ENCODE measurements at places on chromosomes 2 and 18. TPM values are rescaled to one million over a fixed set of nuclear protein-coding genes. Genes with fewer than 3 reads are reported as not detected.
A peak's percentile ranks its signal among the peaks of the same experiment; 100 is the strongest.

DNA sequence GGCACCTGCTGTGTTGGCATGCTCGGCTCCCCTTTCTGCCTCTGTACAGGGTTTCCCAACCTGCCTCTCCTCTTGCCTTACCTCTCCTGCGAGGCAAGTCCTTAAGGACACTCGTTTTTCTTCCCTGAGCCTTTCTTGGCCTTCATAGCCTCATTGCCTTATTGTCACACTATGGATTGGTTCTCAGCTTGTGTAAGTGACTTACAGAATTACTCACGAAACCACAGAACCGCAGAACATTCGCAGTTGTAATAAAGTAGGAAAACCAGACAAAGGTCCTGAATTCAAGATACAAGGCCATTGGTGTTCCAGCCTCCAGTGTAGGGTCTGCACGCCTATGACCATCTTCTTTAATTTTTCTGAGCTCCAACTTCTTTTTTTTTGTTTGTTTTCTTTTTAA, 317.6 kb upstream of the SMIM21 start:
- H3K36me3 ChIP-seq = no peaks in the 10 kb centered on the region
- H3K27me3 ChIP-seq = no peaks in the 10 kb centered on the region
- H3K4me3 ChIP-seq = no peak overlapping the region

PLB1 gene
- 1.4 TPM for total RNA-seq

DNA sequence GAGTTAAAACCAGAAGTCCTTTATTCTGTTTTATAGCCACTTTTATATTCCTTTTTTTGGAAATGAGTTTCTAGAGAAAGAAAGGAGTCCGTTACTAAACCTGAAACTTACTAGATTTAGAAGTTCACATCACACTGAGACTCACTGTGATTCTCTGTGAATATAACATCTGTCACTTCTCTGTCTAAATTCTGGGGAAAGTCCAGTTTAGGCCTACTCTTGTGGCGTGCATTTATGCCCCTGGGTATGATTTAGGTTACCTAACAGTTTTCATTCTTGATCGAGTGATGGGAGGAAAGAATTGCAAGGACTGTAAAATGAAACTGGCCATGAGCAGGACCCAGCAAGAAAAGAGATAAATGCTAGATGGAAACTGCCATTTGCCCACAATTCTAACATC, 449.6 kb downstream of the SPAG16 start:
- H3K4me1 ChIP-seq = no peaks in the 10 kb centered on the region
- no peak overlapping the region for H3K4me3 ChIP-seq
- no peak for DNase-seq
- no peaks in the 10 kb centered on the region for H3K36me3 ChIP-seq
- H3K27ac ChIP-seq = no peak overlapping the region

DNA sequence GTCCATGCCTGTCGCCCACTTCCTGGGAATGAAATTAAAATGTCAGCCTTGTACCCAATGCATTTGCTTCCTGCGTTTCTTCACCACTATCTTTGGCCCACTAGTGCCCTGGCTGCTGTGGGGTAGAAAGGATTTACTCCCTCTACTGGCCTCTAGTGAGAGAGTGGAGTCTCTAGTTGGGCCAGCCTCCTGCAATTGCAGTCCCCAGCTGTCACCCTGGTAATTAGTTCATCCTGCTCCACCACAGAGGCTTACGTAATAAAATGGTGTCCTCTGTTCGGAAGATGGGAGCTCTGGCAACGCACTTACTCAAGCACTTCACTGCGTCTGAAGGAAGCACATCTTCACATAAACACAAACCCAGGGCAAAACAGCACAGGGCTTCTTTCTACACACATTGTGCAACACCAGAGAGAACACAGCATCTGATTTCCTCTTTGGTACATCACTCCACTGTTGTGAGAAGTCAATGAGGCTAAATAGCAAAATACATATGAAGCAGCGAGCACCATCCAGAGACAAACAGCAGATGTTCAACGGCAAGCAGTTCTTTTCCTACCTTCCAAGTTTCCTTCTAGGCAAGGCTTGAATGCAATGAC, 274.6 kb downstream of the LRATD1 start:
- no peak overlapping the region for H3K4me3 ChIP-seq
- H3K36me3 ChIP-seq = no peaks in the 10 kb centered on the region
- no peaks in the 10 kb centered on the region for H3K4me1 ChIP-seq
- no peaks in the 10 kb centered on the region for H3K27me3 ChIP-seq
- H3K27ac ChIP-seq = no peak overlapping the region
- no peak for DNase-seq

GRCh38 chr18:31610286-31611205, 18.9 kb downstream of the TTR start:
- no peak for DNase-seq
- no peaks in the 10 kb centered on the region for H3K4me1 ChIP-seq
- no peaks in the 10 kb centered on the region for H3K36me3 ChIP-seq
- H3K27ac ChIP-seq = no peak overlapping the region

GRCh38 chr2:40332191-40332826, 119.6 kb downstream of the SLC8A1 start:
- no peaks in the 10 kb centered on the region for H3K36me3 ChIP-seq
- H3K4me1 ChIP-seq = no peaks in the 10 kb centered on the region
- no peak overlapping the region for H3K27ac ChIP-seq
- H3K27me3 ChIP-seq = no peaks in the 10 kb centered on the region

GRCh38 chr2:106129150-106129549, 65.0 kb downstream of the UXS1 start:
- DNase-seq = no peak
- no peak overlapping the region for H3K4me3 ChIP-seq
- H3K36me3 ChIP-seq = peaks cover 42% of the 10 kb centered on the region
- no peak overlapping the region for H3K27ac ChIP-seq
- H3K27me3 ChIP-seq = no peaks in the 10 kb centered on the region

- peaks cover 14% of the 10 kb centered on the region for H3K4me1 ChIP-seq
- H3K4me3 ChIP-seq = no peak overlapping the region
- H3K36me3 ChIP-seq = no peaks in the 10 kb centered on the region
- peak; percentile 46 for DNase-seq
- H3K27me3 ChIP-seq = peaks cover 11% of the 10 kb centered on the region
Observed at GRCh38 chr2:11738589-11739436, 7.6 kb upstream of the LPIN1 start.

DNA sequence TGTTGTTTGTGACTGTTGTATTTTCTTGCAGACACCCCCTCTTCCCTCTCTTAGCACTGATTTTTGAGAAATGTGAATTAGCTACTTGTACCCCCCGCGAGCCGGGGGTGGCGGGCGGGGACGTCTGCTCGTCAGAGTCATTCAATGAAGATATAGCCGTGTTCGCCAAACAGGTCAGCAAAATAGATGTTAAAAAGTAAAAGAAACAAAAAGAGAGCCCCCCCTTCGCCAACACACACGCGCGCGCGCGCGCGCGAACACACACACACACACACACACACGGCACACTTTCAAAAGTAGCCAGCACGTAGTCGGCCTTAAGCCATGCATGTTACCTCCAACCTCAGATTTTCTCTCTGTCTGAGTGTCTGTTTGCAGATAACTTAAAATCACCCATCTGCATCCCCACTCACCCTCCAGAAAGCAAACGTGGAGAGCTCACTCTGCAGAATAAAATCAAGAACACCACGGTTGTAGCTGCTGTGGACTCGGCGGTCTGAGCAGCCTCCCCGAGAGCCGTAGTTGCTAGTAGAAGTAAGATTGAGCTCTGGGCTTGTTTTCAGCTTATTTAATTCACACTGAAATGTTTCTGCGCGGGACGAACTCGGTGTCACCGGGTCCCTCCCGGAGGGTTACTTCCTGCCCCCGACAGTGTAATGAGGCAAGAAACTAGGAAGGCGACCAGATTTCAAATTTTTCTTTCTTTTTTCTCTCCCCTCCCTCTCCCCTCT, 5.1 kb downstream of the MEIS1 start:
- peaks cover 59% of the 10 kb centered on the region for H3K27me3 ChIP-seq
- no peak for DNase-seq
- H3K36me3 ChIP-seq = peaks cover 3% of the 10 kb centered on the region
- H3K4me3 ChIP-seq = no peak overlapping the region
- peaks cover 8% of the 10 kb centered on the region for H3K4me1 ChIP-seq

GRCh38 chr2:236552581-236553363, 16.9 kb upstream of the ACKR3 start:
- no peak for DNase-seq
- H3K4me1 ChIP-seq = peaks cover 84% of the 10 kb centered on the region
- H3K4me3 ChIP-seq = no peak overlapping the region
- no peaks in the 10 kb centered on the region for H3K27me3 ChIP-seq
- peaks cover 83% of the 10 kb centered on the region for H3K36me3 ChIP-seq

IKZF2 gene
- 29.7 TPM for total RNA-seq

DNA sequence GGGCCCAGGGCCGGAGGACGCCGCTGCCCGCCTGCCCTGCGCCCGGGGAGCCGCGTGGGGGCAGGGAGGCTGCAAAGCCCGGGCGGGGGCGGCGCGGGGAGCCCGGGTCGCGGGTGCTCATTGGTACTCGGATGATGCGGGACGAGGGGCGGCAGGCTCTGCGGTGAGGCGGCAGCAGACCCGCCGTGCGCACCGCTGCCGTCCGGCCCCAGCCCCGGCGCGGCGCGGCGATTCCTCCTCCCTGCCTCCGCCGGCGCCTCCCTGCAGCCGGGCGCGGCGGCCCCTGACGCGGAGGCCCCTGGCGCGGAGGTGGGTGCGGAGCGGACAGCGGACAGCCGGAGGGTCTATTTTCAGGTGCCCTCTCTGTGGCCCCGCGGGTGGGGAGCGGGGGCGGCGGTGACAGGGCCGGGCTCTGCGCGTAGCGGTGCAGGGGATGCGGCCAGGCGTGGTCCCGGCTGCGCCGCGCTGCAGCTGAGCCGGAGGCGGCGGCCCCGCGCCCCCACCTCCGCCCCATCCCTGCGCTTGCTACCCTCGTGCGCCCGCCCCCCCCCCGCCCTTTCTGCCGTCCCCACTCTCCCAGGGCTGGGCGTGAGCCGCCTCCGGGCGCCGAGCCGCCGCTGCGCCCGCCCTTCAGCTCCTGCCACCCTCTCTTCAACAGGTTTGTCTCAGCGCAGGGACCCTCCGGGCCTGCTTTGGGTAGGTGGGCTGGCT, 640 bp downstream of the SPTBN1 start:
- no peaks in the 10 kb centered on the region for H3K36me3 ChIP-seq
- no peak for DNase-seq
- peak overlapping the region; percentile 74 for H3K4me3 ChIP-seq
- H3K27me3 ChIP-seq = peaks cover 54% of the 10 kb centered on the region
- H3K4me1 ChIP-seq = peaks cover 14% of the 10 kb centered on the region

WDPCP gene
- total RNA-seq = 7.6 TPM

DNA sequence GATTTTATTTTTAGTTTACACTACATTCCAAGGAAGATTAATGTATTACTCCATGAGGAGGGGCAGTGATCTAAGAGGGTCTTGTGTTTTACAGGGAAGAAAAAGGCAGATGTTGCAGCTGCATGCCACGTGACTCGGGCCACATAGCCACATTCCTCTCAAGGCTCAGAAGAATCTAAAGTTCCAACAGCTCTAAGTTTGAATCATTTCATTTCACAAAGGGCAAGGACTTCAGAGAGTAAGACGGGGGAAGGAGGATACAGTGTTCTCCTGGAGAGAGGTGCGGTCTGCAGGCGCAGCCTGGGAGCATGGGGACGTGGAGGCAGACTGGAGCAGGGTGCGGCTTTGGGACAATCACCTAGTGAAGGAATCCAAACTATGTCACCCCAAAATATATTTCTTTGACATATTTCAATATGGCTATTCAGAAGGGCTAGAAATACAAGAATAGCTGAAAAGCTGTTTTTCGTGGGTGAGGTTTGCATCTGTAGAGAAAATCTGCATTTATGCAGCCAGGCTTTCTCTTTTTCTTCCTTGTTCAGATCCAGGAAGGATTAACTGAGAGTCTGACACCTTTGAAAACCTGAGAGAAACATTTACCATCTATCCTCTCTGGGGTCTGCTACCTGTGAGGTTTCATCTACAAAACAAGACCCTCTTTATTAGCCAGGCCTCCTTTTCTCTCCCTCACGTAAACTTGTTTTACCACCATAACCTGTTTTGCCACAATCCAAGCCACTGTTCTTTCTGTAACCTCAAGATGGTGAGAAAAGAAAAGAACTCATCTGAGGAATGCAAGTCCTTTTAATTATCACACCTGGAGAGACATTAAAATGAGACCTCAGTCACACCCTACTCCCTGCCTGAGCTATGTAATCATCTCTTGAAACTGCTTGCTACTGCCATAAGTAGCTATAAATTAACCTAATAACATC, 165.1 kb upstream of the NDUFV2 start:
- no peaks in the 10 kb centered on the region for H3K36me3 ChIP-seq
- no peaks in the 10 kb centered on the region for H3K27me3 ChIP-seq
- no peak overlapping the region for H3K4me3 ChIP-seq
- no peak overlapping the region for H3K27ac ChIP-seq

UGT1A8 gene
- not detected for total RNA-seq

- peak overlapping the region; percentile 27 for H3K4me3 ChIP-seq
- no peaks in the 10 kb centered on the region for H3K27me3 ChIP-seq
- DNase-seq = no peak
Observed at GRCh38 chr2:98710734-98711133, 20.2 kb downstream of the MGAT4A start.

HOXD4 gene
- not detected for total RNA-seq

DNA sequence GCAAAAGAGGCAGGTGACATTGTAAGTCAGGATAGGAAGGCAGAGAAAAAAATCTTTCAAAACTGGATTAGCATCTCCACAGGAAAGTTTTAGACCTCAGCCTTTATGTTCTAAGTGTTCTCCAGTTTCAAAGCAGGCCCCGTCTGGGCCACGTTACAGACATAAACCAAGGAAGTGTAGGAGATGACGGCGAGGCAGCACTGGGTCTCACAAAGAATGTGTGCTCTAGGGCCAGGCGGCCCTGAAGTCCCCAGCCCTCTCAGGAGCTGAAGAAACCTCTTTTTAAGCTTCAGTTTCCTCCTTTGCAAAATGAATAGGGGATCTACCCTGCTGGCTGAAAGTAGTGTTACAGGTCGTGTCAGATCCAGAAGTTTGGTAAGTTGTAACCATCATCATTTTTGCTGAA, 81.7 kb downstream of the SPRED2 start:
- H3K4me1 ChIP-seq = peaks cover 16% of the 10 kb centered on the region
- no peak for DNase-seq
- H3K4me3 ChIP-seq = no peak overlapping the region
- H3K27ac ChIP-seq = no peak overlapping the region
- H3K36me3 ChIP-seq = no peaks in the 10 kb centered on the region

DNA sequence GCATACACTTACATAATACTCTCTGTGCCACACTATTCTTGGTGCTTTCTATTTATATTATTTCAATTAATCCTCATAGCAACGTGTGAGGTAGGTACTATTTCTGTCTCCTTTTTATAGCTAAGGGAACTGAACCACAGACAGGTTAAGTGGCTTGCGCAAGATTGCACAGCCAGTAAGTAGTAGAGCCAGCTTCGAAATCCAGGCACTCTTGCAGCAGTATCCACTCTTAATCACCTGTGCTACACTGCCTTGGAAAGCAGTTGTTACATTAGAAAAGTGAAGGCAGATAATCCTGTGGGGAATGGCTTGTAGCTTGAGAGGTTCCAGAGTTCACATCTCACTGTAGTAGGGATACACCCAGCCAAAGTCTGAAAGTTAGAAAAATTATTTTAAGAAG, 198.3 kb downstream of the LDLRAD4 start:
- H3K36me3 ChIP-seq = peaks cover 11% of the 10 kb centered on the region
- DNase-seq = no peak
- no peak overlapping the region for H3K4me3 ChIP-seq
- H3K27ac ChIP-seq = no peak overlapping the region
- no peaks in the 10 kb centered on the region for H3K27me3 ChIP-seq

ARHGAP15 gene
- total RNA-seq = 158 TPM
